ENCODE measurements at places on chromosomes 1 and 21. TPM values are rescaled to one million over a fixed set of nuclear protein-coding genes. Genes with fewer than 3 reads are reported as not detected.

DNA sequence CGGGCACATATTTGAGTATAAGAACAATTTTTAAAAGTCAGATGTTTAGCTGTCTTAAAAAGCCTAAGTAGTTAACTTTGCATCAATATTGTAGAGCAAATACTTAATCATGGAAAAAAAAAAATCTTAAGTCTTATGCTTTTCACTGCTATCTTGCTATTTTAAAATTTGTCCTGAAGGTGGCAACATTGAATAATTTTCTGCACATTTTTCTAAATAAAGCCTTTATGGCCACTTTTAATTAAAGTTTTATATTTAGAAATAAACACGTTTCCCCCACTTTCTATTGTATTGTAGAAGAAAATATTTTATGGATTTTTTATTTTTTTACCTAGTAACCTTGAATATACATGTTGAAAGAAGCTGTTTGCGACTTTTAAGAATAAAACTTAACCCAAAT is 198.8 kb downstream of the AMY1C start:
- H3K36me3 ChIP-seq = no peaks in the 10 kb centered on the region
- H3K4me3 ChIP-seq = no peak overlapping the region
- no peaks in the 10 kb centered on the region for H3K27me3 ChIP-seq
- H3K4me1 ChIP-seq = no peaks in the 10 kb centered on the region

DNA sequence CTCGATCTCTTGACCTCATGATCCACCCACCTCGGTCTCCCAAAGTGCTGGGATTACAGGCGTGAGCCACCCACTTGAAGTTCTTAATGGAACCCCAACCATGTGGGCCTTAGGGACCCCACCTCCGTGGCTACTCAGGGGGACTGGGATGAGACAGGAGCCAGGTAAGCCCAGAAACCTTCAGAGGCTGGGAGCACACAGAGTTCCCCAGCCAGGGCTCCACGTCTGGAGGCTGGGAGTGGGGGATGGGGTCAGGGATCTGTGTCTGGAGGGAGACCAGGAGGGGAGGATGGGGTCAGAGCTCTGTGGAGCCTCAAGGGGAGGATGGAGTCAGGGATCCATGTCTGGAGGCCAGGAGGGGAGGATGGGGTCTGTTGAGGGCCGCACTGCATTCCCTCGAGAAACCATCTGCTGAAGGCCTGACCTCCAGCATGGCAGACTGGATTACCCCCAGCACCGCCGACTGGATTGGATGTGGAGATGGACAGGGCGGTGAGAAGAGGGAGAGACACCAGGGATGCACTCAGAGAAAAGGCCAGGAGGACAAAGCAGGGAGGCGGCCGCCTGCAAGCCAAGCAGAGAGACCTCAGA is 2.1 kb upstream of the FTCD start:
- DNase-seq = peak; percentile 8
- no peaks in the 10 kb centered on the region for H3K27me3 ChIP-seq
- H3K36me3 ChIP-seq = no peaks in the 10 kb centered on the region
- no peaks in the 10 kb centered on the region for H3K4me1 ChIP-seq
- H3K4me3 ChIP-seq = no peak overlapping the region

Gene KCNJ9
- total RNA-seq = not detected

Gene DPT
- total RNA-seq = not detected

DNA sequence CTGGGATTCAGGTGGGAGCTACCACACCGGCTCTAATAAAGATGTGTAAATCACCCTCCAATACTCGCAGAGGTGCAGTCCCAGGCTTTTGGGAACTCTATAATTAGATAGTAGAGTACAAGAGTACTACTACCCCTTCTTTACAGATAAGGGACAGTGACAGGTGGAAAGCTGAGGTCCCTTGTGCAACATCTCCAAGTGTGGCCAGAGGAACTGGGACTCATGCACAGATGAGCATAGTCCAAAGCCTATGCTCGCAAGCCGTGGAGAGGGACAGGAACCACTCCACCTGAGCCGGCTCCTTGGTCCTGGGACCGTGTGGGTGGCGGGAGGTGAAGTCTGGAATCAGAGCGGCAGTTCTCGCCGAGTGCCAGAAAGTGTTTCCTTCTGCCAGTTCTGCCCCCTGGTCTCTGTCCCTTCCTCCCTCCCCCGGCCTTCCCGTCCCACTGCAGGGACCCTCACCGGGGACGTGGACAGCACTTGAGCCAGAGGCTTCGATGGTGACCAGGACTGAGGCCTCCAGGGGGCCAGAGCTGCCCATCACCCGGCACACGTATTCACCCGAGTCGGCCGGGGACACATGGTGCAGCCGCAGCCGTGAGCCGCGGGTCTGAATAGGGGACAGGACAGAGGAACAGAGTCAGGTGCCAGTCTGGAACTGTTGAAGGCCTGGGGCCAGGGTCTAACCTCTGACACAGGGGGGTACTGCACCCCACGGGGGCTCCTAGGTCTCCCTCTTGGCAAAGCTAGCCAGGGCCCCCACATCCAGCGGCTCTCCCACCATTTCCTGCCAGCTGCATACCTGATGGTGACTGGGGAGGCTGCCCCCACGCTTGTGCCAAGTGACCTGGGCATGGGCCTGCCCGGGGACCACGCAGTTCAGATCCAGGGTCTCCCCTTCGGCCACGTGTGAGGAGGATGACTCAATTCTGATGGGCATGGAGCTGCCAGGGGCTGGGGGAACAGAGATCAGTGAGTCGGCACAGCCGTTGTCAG is 33.9 kb downstream of the LDLRAD2 start:
- no peaks in the 10 kb centered on the region for H3K27me3 ChIP-seq
- H3K36me3 ChIP-seq = no peaks in the 10 kb centered on the region
- no peaks in the 10 kb centered on the region for H3K4me1 ChIP-seq
- H3K4me3 ChIP-seq = no peak overlapping the region
- no peak for DNase-seq
- H3K27ac ChIP-seq = no peak overlapping the region

DNA sequence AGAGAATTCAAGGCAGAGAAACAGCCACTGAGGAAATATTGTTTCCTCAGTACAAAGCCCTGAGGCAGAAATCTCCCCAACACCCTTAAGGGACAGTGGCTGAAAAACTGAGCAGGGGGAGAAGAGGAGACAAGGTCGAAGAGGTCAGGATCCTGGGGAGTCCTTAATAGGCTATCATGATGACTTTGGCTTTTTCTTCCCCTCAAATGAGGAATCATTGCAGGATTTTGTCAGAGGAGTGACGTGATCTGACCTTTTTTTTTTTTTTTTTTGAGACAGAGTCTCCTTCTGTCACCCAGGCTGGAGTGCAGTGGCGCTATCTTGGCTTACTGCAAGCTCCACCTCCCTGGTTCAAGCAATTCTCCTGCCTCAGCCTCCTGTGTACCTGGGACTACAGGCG is 10.2 kb downstream of the MAP7D1 start:
- H3K27me3 ChIP-seq = no peaks in the 10 kb centered on the region
- no peak for DNase-seq
- H3K4me1 ChIP-seq = peaks cover 49% of the 10 kb centered on the region
- no peak overlapping the region for H3K27ac ChIP-seq
- H3K4me3 ChIP-seq = no peak overlapping the region
- peaks cover 54% of the 10 kb centered on the region for H3K36me3 ChIP-seq

Gene GUCA2A
- total RNA-seq = not detected

DNA sequence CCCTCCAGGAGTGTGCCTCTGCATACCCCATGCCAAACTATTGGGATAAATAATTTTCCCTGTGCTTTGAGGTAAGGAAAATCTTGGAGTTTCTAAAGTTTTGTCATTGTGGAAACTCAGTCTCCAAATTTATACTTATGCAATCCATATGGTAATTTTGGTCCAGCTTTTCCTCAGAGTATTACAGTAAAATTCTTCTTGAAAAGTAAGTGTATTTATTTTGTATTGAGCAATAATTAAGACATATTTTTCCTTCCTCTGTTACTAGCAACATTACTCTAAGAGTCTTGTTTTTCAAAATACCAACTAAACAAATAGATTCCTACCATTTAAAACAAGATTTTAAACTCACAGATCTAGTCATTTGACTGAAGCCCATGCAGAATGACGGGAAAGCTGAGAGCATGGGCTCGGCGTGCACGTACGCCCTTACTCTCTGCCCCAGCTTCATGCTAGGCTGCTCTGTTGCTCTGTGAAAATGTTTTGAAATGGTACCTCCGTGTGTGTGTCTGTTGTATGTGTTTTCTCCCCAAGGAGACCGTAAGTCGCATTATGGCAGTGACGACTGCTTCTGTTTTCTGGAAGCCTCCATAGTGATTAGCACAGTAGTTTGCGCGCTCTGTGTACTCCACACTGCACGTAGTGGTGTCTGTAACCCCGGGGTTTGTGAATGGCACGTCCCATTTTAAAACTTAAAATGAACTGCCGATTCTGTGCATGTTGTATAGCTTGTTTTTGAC is 165.3 kb downstream of the SDCCAG8 start:
- peaks cover 19% of the 10 kb centered on the region for H3K36me3 ChIP-seq
- no peak for DNase-seq
- H3K4me3 ChIP-seq = peak overlapping the region; percentile 50
- H3K27ac ChIP-seq = peak overlapping the region; percentile 77
- no peaks in the 10 kb centered on the region for H3K27me3 ChIP-seq

DNA sequence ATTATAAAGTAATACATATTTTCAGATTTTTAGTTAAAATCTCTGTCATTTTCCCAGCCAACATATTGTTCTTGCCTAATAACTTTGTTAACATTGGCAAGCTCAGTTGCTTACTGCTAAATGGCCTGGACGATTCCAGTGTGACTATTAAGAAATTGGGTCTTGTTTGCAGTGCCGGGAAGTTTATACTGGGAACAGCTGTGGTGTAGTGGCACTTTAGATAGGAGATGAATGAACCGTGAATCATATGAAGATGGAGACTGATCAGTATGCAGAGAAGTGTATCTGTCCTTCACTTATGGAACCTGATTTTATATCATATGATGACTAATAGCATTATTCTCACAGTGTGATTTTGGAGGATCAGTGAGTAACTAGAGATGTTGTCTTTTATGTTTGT is 3.3 kb downstream of the CHRM3 start:
- H3K36me3 ChIP-seq = no peaks in the 10 kb centered on the region
- peaks cover 53% of the 10 kb centered on the region for H3K27me3 ChIP-seq
- no peak overlapping the region for H3K27ac ChIP-seq
- no peak for DNase-seq
- H3K4me3 ChIP-seq = no peak overlapping the region

DNA sequence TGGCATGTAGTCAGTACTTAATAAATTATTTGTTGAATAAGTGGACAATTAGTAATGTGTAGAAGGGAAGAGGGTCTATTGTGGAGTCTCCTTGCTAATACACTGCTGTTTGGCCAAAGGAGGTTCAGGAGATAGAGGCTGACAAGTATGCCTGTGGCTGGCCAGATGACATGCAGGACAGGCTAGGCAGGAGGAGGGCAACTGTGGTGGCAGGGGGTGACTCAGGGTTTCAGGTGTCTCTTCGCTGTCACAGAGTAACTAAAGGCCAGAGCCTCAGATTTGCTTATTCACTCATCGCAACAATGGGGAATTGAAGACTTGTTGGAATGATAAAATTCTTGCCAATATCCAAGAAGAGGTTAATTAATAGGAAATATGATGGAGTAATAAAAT is 33.1 kb downstream of the THRAP3 start:
- H3K4me1 ChIP-seq = peaks cover 30% of the 10 kb centered on the region
- no peak overlapping the region for H3K4me3 ChIP-seq
- no peaks in the 10 kb centered on the region for H3K27me3 ChIP-seq
- no peak for DNase-seq

DNA sequence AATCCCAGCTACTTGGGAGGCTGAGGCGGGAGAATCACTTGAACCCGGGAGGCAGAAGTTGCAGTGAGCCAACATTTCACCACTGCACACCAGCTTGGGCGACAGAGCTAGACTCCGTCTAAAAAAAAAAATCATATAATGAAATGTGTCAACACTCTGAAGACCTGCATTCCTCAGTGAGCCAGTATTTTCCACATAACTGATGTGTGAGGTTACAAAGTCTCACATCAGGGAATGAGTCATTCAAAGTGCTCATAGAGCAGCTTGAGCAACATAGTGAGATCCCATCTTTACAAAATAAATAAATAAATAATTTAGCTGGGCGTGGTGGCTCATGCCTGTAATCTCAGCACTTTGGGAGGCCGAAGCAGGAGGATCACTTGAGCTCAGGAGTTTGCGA is 65.5 kb downstream of the CASZ1 start:
- H3K27ac ChIP-seq = no peak overlapping the region
- no peak overlapping the region for H3K4me3 ChIP-seq
- H3K4me1 ChIP-seq = no peaks in the 10 kb centered on the region
- no peaks in the 10 kb centered on the region for H3K36me3 ChIP-seq
- DNase-seq = no peak
- H3K27me3 ChIP-seq = no peaks in the 10 kb centered on the region

Gene MYCL
- total RNA-seq = 0.10 TPM

DNA sequence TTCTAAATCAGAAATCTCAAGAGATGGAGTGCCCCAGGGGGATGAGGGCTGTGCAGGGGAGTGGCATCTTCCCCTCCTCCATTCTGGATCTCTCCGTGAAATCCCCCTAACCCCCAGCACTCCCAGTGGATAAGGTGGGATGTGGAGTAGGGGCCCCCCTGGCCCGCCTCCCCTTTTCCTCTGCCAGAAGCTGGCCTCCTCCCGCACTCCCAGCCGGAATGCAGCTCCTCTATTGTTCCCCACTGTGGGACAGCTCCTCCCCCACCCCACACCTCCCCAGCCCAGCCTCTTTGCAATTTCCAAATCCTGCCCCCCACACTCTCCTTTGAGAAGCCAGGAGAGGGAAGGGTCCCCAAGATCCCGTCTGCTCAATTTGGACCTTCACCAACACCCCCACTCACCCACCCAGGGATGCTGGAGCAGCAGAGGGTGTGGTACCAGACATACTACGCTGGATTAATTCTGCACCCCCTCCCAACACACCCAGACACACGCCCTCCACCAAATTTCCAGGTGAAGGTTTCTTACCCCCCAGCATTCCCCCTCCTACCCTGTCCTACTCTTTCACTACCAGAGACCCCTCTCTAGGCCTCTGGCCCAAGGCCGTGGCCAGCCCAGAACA is 1.9 kb downstream of the MEX3A start:
- H3K4me3 ChIP-seq = no peak overlapping the region
- no peaks in the 10 kb centered on the region for H3K36me3 ChIP-seq
- no peak overlapping the region for H3K27ac ChIP-seq
- no peak for DNase-seq
- peaks cover 10% of the 10 kb centered on the region for H3K4me1 ChIP-seq

- no peaks in the 10 kb centered on the region for H3K4me1 ChIP-seq
- H3K36me3 ChIP-seq = no peaks in the 10 kb centered on the region
- H3K27ac ChIP-seq = no peak overlapping the region
- peaks cover 12% of the 10 kb centered on the region for H3K27me3 ChIP-seq
- no peak for DNase-seq
Observed at GRCh38 chr1:226519716-226520598, 28.6 kb upstream of the STUM start.

- H3K4me3 ChIP-seq = no peak overlapping the region
- H3K27me3 ChIP-seq = no peaks in the 10 kb centered on the region
- no peaks in the 10 kb centered on the region for H3K36me3 ChIP-seq
- DNase-seq = no peak
Observed at GRCh38 chr21:26977746-26978145, 10.9 kb upstream of the ADAMTS5 start.

DNA sequence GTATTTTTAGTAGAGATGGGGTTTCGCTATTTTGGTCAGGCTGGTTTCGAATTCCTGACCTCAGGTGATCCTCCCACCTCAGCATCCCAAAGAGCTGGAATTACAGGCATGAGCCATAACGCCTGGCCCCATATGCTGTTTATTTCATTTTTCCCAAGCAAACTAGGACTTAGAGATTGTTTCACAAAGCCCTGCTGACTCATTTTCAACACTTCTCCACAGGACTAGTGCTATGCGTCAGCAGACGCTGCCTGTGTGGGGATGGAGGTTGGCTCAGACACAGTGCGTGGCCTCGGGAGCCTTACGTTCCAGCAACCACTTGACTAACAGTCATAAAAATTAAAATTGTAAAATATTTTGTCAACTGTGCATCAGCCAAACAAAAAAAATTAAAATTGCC is 22.7 kb downstream of the PKNOX1 start:
- no peak for DNase-seq
- no peaks in the 10 kb centered on the region for H3K27me3 ChIP-seq
- H3K4me1 ChIP-seq = peaks cover 8% of the 10 kb centered on the region
- H3K27ac ChIP-seq = no peak overlapping the region
- peaks cover 36% of the 10 kb centered on the region for H3K36me3 ChIP-seq

Data from activated CD4-positive, alpha-beta memory T cell treated with anti-CD3 and anti-CD28 coated beads, Interleukin-2, amount 10 ng/mL, durations not matched to agents 7 days and 5 days (primary cell).